A549 treated with AZD2906 at 1 μM for 4 hours (cell line): ENCODE measurements at places on chromosomes 5 and 9. TPM values are rescaled to one million over a fixed set of nuclear protein-coding genes. Genes with fewer than 3 reads are reported as not detected.

Gene MVB12B
- total RNA-seq: 5.7 to 7.2 TPM (median 7.1 TPM) in 5 replicates

Gene MELK
- total RNA-seq: 64.0 to 81.5 TPM (median 68.7 TPM) in 5 replicates

Gene WDR31
- 0.96 to 1.4 TPM (median 1.1 TPM) in 5 replicates for total RNA-seq

Gene ZNF483
- 0.31 to 1.1 TPM (median 0.49 TPM) in 5 replicates for total RNA-seq

Gene PCDHGA11
- not detected in 5 replicates for total RNA-seq

Gene SERF1A
- total RNA-seq: 0.63 to 1.8 TPM (median 0.89 TPM) in 5 replicates

Gene SLC36A1
- total RNA-seq: 8.2 to 9.1 TPM (median 8.3 TPM) in 5 replicates

Gene IRGM
- total RNA-seq: 0.06 to 0.18 TPM (median 0.11 TPM) in 4 of 5 replicates, not detected in the other

Gene ASS1
- 19.0 to 23.4 TPM (median 21.5 TPM) in 5 replicates for total RNA-seq

Gene ANKDD1B
- 0.03 to 0.09 TPM in 2 of 5 replicates, not detected in the others for total RNA-seq

Gene MARCHF3
- 0.46 to 1.5 TPM (median 1.1 TPM) in 5 replicates for total RNA-seq

Gene EDIL3
- total RNA-seq: 0.08 to 0.21 TPM (median 0.12 TPM) in 5 replicates

Gene RNF130
- 35.3 to 45.9 TPM (median 42.7 TPM) in 5 replicates for total RNA-seq

Gene EFNA5
- 16.3 to 23.2 TPM (median 18.9 TPM) in 5 replicates for total RNA-seq

Gene LMAN2
- total RNA-seq: 194 to 254 TPM (median 201 TPM) in 5 replicates

Gene SEC61B
- total RNA-seq: 278 to 338 TPM (median 310 TPM) in 5 replicates

Gene UAP1L1
- total RNA-seq: 8.9 to 14.8 TPM (median 10.9 TPM) in 5 replicates

Gene ITGA2
- 8.6 to 11.6 TPM (median 9.6 TPM) in 5 replicates for total RNA-seq

Gene LECT2
- total RNA-seq: not detected in 5 replicates

Gene MLANA
- total RNA-seq: not detected in 5 replicates

Gene QSOX2
- 23.2 to 26.8 TPM (median 25.2 TPM) in 5 replicates for total RNA-seq

Gene UBE2QL1
- 3.7 to 4.6 TPM (median 4.4 TPM) in 5 replicates for total RNA-seq
